ENCODE measurements at places on chromosomes 5 and 9.

- no peak for DNase-seq
Observed at GRCh38 chr5:89628876-89629635, 746.1 kb upstream of the MEF2C start.

GRCh38 chr9:125125523-125125922 is 17.8 kb downstream of the SCAI start:
- no peak for DNase-seq

DNA sequence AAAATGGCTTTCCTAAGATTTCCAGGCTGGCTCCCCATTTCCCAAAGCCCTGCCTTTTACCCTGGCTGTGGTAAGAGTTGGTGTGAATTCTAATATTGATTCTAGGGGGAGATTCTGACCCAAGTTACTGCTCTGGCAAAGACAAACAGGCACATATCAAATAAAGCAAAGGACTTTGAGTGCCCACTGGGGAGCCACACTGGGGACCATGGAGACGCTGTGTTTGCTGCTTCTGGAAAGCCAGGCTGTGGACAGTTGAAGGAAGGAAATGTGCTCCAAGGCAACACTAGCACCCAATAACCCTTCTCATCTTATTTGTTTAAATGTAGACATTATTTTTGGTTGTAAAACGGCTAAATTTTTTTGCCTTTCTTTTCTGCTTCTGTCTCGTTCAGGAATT is 78.7 kb downstream of the SNCAIP start:
- no peak for DNase-seq

GRCh38 chr5:64331597-64332277 is 166.1 kb downstream of the RNF180 start:
- DNase-seq = no peak

DNA sequence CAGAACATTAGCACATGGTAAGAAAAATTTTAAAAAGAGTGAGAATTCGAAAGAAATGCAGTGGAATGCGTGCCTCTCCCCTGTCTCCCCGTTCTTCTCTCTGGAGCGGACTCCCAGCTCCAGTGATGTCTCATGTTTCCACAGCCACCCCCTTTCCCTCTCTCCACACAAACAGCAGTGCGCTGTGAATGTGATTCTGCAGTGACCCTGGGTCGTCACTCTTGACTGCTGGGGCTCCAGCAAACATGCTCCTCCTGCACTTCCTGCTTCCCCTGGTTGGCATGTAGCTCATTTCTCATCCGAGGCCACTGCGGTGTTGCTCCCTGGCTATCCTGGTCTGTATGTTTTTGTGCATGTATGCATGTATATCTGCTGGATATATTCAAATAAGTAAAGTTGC is 13.3 kb downstream of the PHF2 start:
- DNase-seq = no peak

DNA sequence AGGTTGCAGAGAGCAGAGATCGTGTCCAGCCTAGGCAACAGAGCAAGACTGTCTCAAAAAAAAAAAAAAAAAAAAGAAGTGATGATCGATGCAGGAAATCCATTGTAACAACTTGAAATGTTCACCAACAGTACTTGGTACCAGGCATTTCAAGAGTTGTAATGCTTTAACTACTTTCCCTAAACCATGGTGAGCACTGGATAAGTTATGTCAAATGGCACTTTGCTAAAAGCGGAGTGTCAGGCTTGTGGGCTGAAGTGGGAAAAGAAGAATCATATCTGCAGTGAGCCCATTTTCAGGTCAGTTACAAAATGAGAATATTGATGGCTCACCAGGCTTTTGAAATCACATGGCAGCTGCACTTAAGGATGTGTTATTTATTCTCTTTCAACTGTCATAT is 202.2 kb downstream of the RFK start:
- DNase-seq = no peak

DNA sequence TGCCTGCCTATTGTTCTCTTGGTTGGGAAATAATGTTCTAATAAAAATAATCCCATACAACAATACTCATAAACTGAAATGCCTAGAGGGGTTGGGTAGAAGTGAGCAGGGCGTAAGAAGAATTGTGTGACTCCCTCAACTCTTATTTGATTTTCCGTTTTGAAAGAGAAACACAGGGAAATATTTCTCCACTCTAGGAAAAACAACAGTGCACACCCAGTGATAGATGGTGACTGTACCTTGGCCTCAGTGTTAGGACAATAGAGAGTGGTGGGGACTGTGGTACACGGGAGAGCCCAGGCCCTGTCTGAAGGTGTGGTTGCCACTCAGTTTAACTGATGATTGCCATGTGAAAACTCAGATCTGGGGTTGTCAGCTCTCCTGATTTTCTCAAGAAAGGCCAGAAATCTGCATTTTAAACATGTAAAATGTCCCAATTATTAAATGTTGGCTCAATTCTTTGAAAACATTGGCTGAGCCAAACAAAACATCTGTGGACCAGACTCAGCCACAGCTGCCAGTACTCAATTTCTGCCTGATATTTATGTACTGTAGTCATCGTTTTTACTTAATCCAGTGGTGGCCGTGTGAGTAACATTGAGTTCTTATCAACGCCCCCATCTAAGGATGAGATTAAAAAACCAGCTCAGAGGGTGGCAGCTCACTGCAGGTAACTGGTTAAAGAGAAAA is 103.8 kb upstream of the ZNF618 start:
- DNase-seq = no peak

- peak; percentile 37 for DNase-seq
Observed at GRCh38 chr9:126618585-126619360, 5.0 kb downstream of the LMX1B start.

DNA sequence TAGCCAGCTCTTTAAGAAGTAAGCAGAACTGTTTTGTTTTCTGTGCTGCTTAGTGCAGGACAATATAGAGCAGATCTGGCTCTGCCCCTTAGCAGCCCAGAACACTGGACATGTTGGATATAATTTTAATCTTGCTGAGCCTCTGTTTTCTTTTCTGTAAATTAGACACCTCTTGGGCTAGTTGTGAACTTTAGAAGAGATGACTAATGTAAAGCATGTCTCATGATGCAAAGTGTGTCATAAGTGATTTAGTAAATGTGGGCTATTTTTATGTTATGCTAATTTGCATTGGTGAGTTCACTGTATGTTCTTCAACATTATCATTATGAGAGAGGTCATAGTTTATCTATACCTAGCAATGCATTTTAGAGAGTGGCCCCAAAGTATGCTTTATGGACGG is 156.1 kb upstream of the ADAMTSL1 start:
- no peak for DNase-seq

DNA sequence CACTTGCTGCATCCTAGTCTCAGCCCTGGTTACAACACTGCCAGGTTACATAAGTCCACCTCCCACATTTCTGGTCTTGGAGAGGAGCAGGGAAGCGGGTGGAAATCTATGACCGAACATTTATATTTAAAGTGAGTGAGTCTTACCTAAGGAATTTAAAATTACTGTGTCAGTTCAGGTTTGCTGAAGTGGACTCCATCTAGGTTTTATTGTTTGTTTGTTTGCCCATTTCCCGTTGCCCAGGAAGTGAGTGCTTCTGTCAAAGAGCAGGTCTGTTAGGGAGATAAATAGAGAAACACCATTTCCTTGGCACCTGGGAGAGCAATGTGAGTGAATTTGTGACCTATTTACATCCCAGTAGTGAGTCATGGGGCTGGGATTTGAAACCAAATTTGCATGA is 179.5 kb downstream of the KIF4B start:
- DNase-seq = no peak

DNA sequence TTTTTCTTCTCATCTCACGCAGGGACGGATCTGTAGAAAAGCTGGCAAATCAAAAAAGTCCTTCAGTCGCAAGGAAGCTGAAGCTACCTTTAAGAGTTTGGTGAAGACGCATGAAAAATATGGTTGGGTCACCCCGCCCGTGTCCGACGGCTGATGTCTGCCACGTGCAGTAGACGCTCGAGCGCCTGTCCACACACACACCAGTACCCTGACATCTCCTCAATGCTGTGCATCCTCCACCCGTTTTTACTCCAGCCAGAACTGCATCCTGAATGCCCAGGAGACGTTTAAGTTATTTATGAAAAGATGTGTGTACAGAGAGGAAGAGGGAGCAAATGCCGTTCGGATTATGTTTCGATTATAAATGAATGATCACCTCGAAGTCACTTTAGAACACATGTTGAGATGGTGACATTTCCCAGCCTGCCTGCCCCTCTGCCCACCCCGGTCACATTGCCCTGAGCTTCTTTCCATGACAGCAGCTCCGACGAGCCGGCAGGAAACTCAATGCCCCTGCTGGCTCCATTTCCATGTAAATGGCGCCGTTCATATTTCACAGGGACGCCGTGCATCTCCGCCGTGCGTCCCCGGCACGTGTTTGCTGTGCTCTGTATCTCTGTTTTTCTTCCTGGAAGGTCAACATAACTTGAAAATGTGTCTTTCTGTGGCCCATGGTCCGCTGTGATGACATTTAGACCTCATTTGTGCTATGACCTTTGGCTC is 42.7 kb downstream of the UBE2QL1 start:
- no peak for DNase-seq

- DNase-seq = no peak
Observed at GRCh38 chr5:57825031-57825686, 342.5 kb upstream of the ACTBL2 start.

DNA sequence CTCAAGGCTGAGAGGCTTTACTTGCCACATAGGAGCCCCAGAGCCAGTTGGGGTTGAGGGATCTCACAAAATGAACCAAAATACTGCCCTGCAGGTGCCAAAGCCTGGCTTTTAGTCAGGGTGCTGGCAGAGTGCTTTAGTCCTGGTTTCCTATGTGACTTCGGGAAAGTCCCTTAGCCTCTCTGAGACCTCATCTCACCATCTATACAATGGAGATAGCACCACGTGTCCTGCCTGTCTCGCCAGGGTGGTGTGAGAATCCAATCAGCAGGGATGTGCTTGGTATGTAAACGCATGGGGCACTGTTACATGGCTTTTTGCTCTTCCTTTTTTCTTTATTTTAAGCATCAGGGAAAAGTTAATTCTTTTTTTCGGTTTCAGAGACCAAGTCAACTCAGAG is 68.3 kb downstream of the SHB start:
- DNase-seq = no peak
